ENCODE measurements at places on chromosomes 2 and 18.

- no peak for DNase-seq
These were observed 21.9 kb downstream of the RNF144A start for GRCh38 chr2:6939071-6939470.

GRCh38 chr2:204977914-204978313 lies 432.6 kb downstream of the PARD3B start:
- DNase-seq: no peak

DNA sequence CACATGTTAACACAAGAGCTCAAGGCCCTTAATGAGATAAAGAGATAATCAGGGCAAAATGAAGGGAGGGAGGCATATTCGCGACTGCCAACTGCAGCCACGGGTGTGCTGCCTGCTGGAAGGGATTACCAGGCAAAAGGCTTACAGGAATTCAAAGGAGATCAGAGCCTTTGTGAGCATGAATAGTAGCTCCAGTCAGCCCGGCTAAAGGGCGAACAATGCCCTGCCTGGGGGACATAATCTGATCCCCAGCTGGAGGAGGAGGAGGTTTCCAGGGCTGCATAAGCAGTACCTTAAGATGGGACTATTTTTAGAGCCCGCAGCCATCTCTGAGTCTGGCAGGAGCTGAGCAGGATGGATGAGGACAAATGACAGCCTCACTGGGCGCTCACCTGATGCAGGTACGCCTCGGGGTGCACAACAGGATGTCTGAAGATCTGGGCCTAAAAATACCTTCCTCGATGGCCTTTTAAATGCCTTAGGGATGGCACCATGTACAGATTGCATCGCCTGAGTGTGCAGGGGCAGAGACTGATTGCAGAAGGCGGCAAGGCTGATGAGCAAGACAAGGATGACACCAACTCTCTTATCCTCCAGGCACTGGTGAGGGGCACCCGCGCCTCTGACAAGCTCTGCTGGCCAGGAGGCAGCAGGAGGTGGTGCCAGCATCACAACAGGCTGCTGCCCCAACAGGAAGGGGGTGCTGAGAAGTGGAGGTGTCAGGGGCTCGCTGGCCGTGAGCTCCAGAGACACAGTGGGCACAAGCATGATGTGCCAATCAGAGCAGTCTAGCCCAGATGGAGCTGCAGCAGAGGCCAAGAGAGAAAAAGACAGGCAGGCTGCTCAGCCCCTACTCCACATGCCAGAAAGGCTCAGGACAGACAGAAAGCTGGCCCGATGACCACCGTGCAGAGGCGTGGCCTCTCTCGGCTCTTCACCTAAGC lies 111.4 kb downstream of the EIPR1 start:
- no peak for DNase-seq

DNA sequence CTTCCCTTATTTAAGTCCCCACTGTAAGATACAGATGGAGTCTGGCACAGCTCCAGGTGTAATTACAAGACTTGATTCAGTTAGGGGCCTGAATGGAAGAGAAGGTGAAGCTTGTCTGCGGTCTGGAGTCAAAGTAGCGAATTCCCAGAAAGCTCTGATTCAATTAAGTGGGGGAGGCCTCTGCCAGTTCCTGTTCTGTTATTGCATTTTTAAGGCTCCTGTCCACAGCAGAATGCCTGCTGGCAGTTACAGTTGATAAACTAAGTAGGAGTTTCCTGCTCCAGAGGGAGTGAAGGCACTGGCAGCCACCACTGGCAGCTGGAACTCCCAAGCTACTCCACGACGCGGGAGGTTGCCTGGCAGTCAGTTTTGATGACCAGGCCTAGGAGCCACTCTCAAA lies 181.1 kb downstream of the SOCS6 start:
- DNase-seq: no peak

Measured in stimulated activated CD4-positive, alpha-beta T cell treated with anti-CD3 and anti-CD28 coated beads, Interleukin-1b, Interleukin-23, amount 100 ng/mL, for 24 hours (primary cell).